ENCODE measurements at places on chromosomes 7 and 10. TPM values are rescaled to one million over a fixed set of nuclear protein-coding genes. Genes with fewer than 3 reads are reported as not detected.

Gene CARD11
- total RNA-seq, result under 0.01 TPM

Gene FBXO24
- not detected for total RNA-seq

Gene CYP3A4
- not detected for total RNA-seq

Gene CYP2C8
- total RNA-seq, result not detected

Gene GRM3
- not detected for total RNA-seq

Gene DTX2
- total RNA-seq, result 7.8 TPM

Gene BMPER
- total RNA-seq, result 86.9 TPM

Gene FRMPD2
- not detected for total RNA-seq

Gene LIPK
- not detected for total RNA-seq

Gene CPA2
- total RNA-seq, result not detected

Gene TSPAN13
- 7.5 TPM for total RNA-seq

Gene ZNF425
- total RNA-seq, result 3.5 TPM

Gene PIK3AP1
- not detected for total RNA-seq

Gene C7orf25
- total RNA-seq, result 13.7 TPM

Gene UPK3B
- not detected for total RNA-seq

Gene HABP2
- not detected for total RNA-seq

Gene NANOS1
- 1.7 TPM for total RNA-seq

All from cardiac ventricle fibroblast (primary cell).